ENCODE measurements at places on chromosomes 6 and 20.
A peak's percentile ranks its signal among the peaks of the same experiment; 100 is the strongest.

DNA sequence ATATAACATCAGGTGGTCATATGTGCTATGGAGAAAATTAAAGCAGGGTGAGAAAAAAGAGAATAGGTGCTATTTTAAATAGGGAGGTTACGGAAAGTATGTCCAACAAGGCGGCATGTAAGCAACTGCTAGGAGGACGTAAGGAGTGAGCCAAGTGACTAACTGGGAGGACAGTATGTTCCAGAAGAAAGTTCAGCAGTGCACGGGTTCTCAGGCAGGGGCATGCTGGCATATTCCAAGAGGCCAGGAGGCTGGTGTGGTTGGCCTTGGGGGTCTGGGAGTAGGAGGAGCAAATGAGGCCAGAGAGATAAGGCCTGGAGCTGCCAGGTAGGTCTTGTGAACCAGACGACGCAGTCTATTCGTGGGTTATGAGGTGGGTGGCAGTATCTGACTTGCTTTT lies 112.4 kb downstream of the ARMC2 start:
- DNase-seq = no peak

- no peak for DNase-seq
Measured at GRCh38 chr20:49548371-49548947, 19.5 kb downstream of the PTGIS start.

GRCh38 chr6:80095600-80095999 lies 10.9 kb upstream of the BCKDHB start:
- DNase-seq = no peak

- DNase-seq = no peak
Measured at GRCh38 chr20:41881466-41882046, 263.4 kb upstream of the CHD6 start.

DNA sequence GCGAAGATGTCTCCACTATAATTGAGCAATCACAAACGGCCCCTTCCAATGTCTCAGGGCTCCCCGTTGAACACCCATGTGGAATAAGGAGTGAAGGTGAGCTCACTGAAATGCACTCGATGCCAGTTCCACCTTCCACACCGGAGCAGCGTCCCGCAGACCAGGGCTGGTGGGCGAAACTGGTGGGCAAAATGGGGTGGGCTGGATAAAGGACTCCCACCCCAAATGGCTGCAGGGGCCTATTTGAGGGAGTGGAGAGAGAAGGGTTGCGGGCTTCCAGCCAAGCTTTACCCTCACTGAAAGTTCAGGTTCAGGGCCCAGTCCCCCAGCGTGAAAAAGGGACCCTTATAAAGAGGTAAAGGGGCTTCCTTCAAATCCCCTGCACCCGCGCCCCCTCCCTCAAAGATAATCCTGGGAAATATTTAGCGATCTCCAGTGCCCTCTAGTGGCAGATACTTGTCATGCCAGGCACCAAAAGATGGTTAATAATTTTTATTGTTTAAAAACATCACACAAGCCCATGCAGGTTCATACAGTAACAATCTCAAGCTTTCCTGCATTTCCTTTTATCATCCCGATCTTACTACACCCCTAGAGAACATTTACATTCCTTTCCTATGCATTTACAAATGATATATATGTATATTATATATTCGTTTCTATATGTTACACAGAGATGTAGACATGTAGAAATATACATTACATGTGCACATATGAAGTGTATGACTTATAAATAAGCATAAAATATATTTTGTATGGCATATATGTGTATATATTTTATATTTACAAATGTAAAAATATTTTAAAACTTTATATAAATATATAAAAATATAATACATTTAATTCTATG lies 58.2 kb upstream of the NKX2-2 start:
- peak; percentile 34 for DNase-seq

All from GM10248 (cell line).